ENCODE measurements at places on chromosomes 11 and 22. TPM values are rescaled to one million over a fixed set of nuclear protein-coding genes. Genes with fewer than 3 reads are reported as not detected.

GRCh38 chr11:126519764-126520734 is 164.6 kb downstream of the ST3GAL4 start:
- no peak for DNase-seq

DNA sequence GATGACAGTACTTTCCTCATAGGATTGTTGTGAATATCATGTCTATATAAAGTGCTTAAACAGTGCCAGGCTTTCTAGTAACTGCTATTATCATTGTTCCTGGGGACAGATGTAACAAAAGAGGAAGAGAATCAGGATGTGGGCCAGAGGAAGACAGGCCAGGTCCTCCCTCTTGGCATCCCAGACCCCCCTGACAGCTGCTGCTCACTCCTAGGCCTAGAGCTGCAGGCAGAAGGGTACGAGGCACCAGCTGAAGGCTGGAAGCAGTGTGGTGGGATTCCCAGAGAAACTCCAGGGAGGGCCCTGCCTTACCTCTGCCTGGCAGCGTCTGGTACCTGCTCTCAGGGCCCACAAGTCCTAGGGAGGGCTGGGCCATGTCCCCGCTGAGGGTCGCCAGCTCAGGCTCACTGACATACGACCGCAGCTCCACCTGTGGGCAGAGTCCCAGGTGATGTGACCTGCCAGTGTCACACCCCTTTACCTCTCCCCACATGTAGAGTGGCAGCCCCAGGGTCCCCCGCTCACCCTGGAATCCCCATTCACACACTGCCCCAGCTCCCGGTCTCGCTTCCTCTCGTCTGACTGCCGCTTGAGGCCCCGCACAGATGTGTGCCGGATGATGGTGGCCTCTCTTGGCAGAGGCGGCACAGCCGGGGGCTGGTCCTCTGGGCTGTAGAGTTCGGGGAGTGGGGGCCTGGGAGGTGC is 52.2 kb downstream of the C11orf58 start:
- DNase-seq = no peak

DNA sequence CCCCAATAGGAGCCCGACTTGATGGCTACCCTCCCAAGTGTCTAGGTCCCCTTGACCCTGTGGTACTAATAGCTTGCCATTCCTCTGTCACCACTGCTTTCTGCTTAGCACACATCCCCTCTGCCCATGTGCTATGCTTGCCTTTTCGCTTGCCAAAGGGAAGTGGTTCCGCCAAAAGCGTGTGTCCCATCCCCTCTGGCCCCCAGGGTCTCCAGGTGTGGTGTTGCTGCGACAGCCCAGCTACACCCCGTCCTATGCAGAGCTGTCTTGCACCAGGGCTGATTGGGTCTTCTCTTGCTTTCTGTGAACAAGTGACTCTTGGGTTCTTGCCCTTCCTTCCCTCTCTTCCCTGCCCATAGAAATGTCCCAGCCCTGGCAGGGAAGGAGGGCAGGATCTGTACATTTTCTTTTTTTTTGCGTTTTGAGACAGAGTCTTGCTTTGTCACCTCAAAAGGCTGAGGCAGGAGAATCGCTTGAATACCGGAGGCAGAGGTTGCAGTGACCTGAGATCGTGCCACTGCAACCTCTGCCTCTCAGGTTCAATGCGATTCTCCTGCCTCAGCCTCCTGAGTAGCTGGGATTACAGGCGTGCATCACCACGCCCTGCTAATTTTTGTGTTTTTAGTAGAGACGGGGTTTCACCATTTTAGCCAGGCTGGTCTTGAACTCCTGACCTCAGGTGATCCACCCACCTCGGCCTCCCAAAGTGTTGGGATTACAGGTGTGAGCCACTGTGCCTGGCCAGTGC is 3.9 kb downstream of the TANGO2 start:
- DNase-seq = no peak

SLC22A6 gene
- total RNA-seq = not detected

DNA sequence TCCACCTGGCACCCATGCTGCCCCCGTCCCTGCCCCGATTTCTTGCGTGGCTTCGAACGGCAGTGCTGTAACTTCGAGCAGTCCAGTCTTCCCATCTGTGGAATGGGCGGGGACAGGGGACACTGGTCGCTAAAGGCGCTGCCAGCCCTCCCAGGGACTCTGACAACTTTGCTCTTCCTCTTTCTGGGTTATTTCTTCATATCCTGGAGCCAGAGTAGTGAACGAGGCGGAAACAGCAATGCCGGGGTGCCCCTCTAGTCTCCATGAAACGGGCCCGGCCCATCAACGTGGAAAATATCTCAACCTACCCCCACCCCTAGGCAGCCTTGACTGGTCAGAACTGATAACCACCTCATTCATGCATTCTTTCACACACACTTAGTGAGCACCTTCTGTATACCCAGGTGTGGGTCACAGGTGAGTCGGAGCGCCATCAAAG is 42.8 kb downstream of the TRIOBP start:
- DNase-seq = no peak
